Activated T-helper 1 cell treated with Interleukin-2 at 50 U/mL for 16 hours (primary cell): ENCODE measurements at places on chromosomes 5 and 9.

DNA sequence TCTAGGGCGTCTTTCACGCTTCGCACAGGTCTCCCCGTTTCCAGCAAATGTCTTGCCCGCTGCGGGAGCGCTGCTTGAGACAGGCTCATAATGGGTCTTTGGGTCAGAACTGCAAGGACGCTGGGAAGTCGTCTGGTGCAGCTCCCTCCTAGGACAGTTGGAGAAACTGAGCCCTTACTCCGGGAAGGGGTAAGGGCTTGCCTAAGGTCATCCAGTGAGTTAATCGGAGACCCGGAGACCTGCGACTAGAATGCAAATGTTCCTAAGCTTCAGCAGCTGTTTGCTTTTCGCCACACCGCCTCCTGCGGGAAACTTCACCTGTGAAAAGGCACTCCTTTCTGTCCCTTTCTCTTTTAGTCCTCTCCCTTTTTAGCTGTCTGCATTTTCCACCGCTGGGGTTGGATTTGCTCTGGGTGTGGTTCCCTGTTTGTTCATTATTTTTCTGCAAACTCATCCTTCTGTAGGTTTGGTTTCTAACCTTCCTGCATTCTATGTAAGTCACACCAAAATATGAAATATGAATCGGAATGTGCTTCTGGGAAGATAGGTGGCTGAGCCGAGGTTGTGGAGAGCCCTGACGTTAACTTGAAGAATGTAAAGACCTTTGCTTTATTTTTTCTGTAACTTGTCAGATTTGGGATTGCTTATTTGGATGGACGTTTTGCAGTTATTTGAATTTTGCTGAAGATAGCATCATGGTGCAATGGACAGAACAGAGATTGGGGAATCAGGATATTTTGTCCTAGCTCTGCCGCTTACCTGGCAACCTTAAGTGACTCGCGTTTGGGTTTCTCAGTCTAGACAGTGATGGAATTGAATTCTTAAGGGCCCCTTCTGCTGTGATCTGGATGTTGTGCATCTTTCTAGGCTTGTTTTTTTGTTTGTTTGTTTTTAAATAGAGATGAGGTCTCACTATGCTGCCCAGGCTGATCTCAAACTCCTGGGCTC, 909 bp downstream of the SLC36A1 start:
- DNase-seq: no peak

DNA sequence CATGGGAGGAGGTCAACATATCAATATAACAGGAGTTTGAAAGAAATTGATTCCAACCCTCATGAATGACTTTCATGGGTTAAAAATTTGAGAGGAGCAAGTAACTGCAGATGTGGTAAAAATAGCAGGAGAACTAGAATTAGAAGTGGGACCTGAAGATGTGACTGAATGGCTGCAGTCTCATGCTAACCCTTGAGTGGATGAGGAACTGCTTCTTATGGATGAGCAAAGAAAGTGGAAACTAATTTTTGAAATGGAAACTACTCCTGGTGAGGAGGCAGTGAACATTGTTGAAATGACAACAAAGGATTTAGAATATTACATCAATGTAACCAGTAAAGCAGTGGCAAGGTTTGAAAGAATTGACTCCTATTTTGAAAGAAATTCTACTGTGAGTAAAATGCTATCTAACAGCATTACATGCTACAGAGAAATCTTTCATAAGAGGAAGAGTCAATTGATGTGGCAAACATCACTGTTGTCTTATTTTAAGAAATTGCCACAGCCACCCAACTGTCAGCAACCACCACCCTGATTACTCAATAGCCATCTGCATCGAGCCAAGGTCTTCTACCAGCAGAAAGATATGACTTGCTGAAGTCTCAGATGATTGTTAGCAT, 1683.2 kb downstream of the MAT2B start:
- DNase-seq: no peak

DNA sequence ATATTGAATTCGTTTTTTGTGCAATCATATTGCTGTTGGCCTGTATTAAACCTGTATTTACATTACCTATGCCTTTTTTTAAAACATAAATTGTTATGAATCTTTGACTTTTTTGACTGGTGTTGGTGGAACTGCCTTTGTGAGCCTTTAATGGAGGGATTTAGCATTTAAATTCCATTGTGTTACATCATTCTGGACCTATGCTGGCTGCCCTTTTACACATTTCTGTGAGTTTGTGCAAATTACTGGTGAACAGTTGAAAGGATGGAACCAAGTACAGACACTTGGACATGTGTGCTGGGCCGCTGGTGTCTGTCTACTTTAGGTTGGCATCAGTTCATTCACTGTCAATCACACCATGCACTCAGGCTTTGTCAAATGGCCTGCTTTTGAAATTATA, 3.4 kb downstream of the SNX18 start:
- no peak for DNase-seq

DNA sequence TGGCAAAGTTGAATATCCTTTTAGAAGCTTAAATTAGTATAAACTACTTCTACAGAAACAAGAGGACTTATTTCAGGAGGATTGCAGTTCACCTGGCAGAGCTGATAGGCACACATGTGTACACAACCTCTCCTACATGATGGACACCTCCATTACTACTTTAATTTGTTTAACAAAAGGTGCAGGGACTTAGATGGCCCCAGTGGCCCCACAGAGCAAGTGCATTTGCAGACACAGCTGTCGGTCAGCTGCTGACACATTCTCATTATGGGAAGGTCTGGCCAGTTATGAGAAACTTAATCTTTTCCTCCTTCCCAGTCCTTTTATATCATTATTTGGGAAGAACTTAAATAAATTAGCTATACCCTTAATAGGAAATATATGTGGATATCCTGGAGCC, 28.3 kb downstream of the TDRD7 start:
- DNase-seq: no peak

- DNase-seq: no peak
These were observed 61.8 kb downstream of the ALDH1A1 start for GRCh38 chr9:72891043-72891442.

DNA sequence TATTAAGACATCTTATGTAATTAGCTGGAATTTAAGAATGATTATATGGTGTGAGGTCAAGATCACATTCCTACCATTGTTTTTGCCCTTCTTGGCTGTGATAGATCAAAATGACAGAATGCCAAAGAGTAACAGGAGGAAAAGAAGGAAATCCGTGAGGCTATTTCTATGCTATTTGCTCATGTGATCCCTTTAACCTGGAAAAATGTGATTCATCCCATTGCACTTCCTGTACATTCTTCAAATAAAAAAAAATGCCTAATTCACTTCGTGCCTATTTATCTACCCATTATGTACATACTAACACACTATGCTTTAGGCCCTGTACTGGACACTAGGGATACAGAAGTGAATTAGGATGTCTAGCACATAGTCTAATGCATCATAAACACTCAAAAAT, 154.1 kb upstream of the PAPPA start:
- DNase-seq: no peak

DNA sequence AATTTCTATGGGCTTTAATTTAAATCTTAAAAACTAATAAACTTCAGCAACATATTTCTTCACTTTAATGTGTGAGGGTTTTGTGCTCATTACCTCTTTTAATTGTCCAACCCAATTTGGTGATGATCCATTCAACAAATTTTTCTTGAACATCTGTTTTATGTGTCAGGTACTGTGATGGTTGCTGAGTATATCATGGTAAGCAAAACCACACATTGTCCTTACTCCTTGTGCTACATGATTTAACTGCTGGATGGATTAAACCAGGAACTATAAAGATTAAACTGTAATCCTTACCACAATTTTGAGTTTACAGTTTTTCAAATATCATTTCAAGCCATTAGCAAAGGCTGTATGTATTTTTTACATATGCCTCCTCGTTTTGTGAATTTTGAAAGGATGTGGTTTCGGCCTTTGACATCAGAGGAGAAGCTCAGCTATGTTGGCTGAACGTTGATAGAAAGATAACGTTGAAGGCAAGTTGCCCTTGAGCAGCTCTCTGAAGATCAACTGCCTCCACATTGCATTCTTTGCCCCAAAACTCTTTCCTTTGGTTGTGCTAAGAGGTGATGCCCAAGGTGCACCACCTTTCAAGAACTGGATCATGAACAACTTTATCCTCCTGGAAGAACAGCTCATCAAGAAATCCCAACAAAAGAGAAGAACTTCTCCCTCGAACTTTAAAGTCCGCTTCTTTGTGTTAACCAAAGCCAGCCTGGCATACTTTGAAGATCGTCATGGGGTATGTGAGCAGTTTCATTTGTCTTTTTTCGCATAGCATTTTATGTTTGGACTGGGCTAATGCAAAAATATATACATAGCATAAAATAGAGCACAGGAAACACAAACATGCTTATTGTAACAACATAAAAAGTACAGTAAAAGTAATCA, at the start of gene ITK:
Gene ITK (plus strand): TSS at position 467 of the 891 bp plus-strand sequence. CDS start 138 bp downstream, at position 605.
- no peak for DNase-seq

DNA sequence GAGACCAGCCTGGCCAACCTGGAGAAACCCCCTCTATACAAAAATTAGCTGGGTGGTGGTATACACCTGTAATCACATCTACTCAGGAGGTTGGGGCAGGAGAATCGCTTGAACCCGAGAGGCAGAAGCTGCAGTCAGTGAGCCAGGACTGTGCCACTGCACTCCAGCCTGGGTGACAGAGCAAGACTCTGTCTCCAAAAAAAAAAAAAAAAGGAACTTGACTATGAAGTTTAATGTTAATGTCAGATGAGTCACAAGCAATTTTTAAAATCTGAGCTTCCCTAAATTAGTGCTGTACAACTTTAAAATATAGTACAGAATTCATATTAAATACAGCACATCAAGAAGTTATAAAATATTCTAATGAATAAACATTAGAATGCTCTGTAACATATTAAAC, 1.5 kb downstream of the MEIKIN start:
- DNase-seq: no peak
